Stimulated activated naive CD4-positive, alpha-beta T cell (primary cell): ENCODE measurements at places on chromosomes 11 and 22.
A peak's percentile ranks its signal among the peaks of the same experiment; 100 is the strongest.

DNA sequence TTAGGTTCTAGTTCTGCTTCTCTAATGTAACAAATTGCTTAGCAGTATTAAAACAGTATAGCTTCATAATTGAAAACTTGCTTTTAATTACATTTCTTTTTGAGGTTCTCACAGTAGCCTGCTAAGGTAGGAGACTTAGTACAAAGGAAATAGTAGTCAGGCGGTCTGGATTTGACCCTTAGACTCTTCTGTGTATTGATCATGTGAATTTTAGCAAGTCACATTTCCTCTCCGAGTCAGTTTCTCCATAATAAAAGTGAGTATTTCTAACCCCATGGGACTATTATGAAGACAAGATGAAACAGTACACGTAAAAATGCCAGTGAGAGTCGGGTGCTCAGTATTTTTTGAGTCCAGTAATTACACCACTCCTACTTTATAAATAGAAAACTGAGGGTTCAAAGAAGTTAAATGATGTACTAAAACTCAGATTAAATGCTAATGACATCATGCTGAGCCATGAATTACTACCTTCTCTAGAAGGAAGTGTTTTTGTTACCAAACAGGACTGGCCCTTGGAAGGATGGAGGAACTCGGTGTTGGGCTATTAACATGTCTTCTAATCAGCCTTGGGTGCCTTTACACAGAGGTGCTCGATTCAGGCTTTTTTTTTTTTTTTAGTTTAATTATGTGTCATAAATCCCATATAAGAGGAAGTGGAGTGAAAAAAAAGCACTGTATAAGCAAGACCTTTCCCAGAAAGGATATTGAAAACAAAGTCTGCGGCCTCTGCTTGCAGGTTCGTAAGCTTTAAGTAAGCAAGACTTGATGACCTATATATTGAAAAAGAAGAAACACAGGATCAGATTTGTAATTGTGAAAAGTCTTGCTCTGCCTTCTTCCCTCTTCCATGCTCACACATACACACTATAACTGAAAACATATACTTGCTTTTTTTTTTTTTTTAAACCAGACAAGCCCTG, 109.0 kb downstream of the EMSY start:
- no peak for DNase-seq

DNA sequence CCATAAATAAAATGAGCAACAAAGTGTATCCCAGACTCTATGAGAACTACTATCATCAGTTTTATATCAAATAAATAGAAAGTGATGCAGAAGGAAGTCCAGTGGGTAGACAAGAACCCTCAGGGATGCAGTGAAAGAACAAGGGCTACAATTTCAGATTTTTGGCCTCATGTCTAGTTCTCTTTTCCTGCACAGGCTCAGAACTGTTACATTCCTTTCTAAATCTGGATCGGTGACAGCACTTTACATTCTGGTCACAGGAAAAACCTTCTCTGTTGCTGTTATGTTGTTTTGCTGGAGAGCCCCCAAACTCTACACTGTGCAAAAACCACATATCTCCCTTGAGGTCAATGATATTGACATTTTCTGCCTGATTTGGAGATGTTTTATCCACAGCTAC, 108.8 kb upstream of the ANO5 start:
- no peak for DNase-seq

- no peak for DNase-seq
These were observed 22.3 kb upstream of the KCNJ11 start for GRCh38 chr11:17410606-17411379.

- DNase-seq = no peak
These were observed 58.3 kb upstream of the VSTM5 start for GRCh38 chr11:93908689-93909088.

- DNase-seq = no peak
These were observed 31.8 kb downstream of the FEZ1 start for GRCh38 chr11:125464270-125464662.

- DNase-seq = no peak
These were observed 99.1 kb downstream of the XRRA1 start for GRCh38 chr11:74849525-74850391.

DNA sequence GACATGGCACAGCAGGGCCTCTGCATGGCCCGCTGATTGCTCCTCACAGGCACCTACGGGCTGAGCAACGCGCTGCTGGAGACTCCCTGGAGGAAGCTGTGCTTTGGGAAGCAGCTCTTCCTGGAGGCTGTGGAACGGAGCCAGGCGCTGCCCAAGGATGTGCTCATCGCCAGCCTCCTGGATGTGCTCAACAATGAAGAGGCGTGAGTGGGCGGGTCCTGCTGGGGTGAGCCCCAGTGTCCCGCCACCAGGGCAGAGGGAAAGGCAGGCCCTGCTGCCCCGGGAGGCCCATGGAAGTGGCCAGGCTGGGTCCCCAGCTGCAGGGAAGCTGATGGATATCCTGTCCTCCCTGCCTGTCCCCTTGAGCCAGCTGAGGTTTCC, 18.6 kb upstream of the DGCR8 start:
- DNase-seq = no peak

DNA sequence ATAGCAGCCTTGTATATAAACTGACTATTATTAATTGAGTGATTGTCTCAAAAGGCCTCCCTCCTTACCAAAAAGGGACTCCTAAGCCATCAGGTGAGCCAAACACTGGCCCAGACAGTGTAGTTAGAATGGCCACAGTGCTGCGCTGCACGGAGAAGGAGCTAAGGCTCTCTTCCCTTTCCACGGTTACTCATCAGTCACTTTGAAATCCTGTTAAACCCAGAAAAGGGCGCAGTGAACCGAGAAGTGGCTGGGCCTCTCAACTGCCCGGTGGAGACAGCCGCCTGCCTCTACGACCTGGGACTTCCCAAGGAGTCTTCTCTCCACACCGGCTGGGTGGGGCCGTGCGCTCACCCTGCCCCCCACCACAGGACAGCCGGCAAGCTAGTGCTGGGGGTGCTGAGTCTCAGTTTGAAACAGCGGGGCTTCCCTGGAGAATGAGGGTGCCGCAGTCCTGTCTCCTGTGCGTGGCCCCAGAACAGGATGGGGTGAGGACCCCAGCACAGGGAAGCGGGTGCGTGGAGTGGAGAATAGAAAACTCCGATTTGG, 1.3 kb downstream of the MYH9 start:
- DNase-seq = peak; percentile 44

DNA sequence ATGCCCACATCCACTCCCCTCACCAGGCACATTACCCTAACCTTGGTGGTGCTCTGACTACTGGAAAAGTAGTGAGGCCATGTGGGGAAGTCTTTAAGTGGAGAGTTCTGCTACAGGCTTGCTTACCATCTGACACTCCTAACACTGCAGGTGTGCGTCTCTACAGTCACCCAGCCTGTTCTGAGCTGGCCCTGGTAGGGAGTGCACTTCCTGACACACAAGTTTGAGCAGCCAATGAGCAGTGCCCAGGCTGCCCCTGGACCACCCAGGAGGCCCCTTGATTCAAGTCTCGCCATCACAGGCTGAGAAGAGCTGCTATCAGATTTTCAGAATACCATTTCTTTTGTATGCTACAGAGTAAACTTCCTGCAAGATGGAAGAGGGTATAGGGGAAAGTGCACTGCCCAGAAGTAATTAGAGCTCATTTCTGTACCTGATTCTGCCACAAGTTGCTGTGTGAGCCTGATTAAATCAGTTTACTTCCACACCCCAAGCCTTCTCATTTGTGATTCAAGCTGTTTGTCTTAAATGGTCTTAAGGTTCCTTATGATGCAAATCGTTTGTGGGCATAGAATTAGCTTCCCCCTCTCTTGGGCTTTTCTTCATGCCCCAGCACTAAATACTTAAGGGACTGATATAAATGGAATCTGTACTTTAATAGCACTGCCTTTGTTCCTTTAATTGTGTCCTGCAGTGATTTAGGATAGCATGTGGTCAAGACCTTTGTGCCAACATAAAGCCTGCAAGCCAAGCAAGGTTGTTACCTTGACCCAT, 22.2 kb downstream of the OPCML start:
- DNase-seq = no peak

DNA sequence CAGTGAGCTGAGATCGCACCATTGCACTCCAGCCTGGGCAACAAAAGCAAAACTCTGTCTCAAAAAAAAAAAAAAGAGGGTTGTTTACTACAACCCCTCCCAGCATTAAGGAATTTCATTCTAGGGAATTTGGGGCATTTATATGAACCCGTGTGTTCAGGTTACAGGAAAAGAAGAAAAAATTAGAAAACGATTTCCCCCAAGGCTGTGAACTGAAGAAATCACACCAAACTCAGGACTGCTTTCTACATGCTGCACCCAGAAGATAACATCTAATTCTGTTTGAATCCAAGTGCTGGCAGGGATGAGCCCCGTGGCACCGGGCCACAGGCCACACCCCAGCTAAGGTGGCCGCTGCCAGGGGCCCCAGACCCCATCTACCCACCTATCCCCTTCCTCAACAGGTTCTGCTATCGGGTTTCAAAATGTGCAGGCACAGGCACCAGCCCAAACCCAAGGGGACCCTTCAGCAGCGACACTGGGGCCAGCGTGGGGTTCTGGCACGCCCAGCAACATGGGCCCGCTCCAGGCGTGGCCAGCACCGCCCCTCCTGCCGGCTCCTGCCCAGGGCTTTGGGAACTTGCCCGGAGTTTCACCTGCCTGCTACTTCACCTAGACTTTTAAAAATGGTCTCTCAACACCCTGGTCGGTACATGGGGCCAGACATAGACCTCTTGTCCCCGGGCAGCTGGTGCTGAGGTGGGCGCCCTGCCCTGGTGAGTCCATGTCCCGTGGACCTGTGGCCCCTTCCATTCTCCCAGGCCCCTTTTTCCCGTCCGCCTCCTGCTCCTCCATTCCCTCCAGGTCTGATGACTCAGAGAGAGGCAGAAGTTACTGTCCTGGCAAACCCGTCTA, 11.8 kb downstream of the CELSR1 start:
- no peak for DNase-seq

GRCh38 chr11:7964261-7964660, 986 bp downstream of the NLRP10 start:
- DNase-seq = no peak

- DNase-seq = no peak
These were observed 203.4 kb downstream of the TBC1D22A start for GRCh38 chr22:46965555-46966494.

GRCh38 chr11:17498475-17498874, 21.8 kb upstream of the ABCC8 start:
- DNase-seq = no peak

DNA sequence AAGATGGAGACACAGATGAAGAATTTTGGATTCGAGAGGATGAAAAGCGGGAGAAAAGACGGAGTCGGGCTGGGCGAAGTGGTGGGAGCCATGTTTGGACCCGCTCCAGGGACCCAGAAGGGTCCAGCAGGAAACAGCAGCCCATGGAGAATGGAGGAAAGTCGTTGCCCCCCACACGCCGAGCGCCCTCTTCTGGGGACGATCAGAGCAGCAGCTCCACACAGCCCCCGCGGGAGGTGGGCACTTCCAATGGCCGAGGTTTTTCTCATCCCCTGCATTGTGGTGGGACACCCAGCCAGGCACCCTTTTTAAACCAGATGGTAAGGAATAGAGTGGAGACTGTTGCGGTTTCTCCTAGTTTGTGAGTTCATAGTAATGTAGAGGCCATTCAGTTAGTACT, 22.8 kb upstream of the SLC25A18 start:
- no peak for DNase-seq

DNA sequence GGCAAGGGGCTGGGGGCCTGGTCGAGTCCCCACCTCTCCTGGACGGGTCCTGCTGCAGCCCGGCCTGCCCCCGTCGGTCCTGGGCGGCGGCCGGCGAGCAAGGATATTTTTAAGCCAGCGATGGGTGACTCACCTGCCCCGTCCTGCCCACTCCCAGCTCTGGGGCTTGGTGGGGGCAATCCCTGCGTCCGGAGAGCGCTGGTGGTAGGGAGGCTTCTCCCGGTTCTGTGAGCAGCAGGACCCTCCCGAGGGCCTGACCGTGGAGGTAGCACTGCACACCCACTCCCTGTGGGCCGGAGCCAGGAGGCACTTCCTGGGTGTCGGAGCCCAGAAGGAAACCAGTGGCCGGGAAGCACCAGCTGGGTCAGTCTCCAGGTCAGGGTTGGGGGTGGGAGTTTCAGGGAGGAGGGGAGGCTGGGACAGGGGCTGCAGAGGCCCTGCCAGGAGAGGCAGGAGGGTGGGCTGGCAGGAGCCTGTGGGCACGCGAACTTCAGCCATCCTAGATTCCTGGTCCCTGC, 467 bp downstream of the EPS8L2 start:
- no peak for DNase-seq

- no peak for DNase-seq
These were observed 3.0 kb upstream of the GTSE1 start for GRCh38 chr22:46293577-46294260.

GRCh38 chr11:113778111-113778910, 1.3 kb upstream of the CLDN25 start:
- DNase-seq = no peak

DNA sequence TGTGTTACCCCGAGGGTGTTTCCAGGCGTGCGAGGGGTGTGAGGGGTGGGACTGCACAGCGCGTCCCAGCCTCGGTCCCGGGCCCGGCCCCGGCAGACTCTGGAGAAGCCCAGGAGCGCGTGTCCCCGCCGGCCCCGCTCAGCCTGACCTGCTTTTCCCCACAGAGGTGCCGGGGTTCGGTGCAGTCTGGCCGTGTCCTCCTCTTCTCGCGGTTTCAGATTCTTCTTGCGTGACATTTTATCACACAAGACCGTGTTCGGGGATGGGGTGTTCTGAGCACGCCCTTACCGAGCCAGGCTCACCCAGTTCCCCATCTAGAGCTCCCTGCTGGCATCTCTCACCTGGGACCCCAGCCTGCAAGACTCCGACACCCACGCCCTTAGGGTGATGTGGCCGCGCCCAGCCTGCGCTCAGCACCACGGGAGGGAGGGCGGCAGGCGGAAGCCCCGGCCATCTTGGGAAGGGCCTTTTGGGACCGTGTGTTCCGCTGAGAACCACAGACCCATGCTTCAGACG, 775.6 kb downstream of the BRD1 start:
- DNase-seq = peak; percentile 34

DNA sequence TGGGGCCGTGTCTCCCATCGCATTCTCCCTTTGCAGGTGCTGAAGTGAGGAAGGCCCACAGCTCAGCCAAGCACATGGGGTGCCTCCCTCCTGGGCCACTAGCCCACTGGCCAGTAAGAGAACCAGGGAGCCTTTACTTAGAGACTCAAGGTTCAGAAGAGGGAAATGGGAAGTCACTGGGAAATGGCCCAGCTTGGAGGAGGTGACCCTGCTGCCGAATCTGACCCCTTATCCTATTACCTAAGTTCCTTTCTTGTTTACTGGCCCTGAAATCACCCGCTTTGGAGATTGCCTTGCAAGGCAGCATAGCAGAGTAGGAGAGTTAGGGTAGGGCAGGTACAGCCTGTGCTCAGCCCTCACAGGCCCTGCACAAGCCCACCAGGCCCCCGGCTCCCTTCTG, 24.4 kb downstream of the UPB1 start:
- no peak for DNase-seq

- DNase-seq = no peak
These were observed 4.3 kb downstream of the NOL12 start for GRCh38 chr22:37690407-37690806.

GRCh38 chr11:78446210-78446609, 28.6 kb upstream of the GAB2 start:
- DNase-seq = no peak

DNA sequence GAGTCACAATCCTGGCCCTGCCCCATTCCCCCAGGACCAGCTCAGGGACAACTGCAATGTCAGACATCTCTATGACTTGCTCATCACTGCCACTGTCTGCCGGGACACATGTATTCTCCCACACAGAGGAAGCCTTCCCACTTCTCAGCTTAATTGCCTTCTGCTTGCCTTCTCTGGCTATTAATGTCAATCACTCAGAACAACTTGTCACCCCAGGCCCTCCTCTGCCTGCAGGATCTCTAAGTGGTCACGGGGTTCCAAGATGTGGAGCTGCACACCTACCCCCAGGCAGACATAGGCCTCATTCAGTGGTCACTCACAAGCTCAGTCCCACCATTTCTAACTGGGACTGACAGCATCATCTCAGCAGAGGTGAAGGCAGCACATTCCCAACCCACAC, 15.1 kb downstream of the PLEKHA7 start:
- no peak for DNase-seq
